ENCODE measurements at places on chromosomes 12 and 14.

GRCh38 chr14:103606963-103607668 lies 21.9 kb upstream of the KLC1 start:
- peak; percentile 76 for DNase-seq

DNA sequence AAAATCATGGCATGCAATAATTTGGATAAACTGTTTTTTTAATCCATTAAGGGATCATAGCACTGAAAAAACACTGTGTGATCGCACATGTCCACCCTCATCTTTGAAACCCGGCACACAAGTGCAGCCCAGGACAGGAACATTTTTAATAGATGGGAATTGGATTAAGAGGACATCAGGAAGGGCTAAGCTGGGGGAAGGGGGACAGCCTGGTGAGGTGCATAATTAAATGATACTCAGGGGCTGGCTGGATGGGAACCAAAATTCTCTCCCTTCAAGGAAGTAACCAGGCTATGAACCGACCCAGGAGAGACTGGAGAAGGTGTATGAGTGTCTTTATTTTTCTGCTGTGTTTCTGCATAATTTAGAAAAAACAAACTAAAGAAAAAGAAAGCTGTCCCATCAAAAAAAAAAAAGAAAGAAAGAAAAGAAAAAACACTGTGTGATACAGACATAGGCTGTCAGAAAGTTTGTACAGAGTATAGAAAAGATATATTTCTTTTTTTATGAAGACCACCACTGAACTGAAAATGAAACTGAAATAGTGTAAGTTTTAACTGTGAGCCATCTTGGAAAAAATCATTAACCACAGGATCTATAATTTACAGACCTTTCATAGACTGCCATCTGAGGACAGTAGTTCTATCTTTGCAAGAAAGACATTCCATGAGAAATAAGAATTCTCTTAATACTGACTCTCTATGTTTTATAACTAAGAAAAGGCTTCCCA lies 75.1 kb upstream of the SLC38A4 start:
- no peak for DNase-seq

GRCh38 chr12:13001775-13002040 lies 1.6 kb upstream of the HEBP1 start:
- DNase-seq: no peak

- no peak for DNase-seq
These were observed 69.1 kb upstream of the HOXC13 start for GRCh38 chr12:53869500-53869899.

DNA sequence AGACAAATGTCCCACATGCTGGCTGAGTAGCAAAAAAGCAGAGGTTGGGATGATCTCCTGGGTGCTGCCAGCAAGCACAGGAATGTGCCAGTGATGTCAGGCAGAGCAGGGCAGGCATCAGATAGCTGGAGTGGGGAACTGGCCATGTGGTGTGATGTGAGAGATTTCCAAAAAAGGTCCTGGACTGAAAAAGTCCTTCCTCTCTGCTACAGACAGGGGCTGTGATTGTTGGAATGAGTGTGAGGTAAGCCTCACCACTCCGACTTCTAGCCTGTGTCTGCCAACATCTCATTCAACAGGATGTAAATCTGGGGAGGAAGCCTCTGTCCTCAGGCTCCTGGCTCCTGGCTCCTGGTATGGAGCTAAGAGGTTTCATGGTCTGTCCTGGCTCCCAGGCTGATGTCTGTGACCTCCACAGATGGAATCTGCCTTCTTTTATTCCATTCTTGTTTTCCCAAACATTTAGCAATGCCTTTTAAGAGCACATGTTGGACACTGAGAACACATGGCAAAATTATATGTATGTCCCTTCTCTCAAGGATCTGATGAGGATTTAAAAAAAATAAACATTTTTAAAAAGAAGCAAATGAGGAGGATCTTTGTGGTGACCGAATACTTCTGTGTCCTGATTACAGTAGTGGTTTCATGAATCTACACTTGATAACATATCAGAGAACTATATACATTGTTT lies 50.1 kb upstream of the STK38L start:
- no peak for DNase-seq

DNA sequence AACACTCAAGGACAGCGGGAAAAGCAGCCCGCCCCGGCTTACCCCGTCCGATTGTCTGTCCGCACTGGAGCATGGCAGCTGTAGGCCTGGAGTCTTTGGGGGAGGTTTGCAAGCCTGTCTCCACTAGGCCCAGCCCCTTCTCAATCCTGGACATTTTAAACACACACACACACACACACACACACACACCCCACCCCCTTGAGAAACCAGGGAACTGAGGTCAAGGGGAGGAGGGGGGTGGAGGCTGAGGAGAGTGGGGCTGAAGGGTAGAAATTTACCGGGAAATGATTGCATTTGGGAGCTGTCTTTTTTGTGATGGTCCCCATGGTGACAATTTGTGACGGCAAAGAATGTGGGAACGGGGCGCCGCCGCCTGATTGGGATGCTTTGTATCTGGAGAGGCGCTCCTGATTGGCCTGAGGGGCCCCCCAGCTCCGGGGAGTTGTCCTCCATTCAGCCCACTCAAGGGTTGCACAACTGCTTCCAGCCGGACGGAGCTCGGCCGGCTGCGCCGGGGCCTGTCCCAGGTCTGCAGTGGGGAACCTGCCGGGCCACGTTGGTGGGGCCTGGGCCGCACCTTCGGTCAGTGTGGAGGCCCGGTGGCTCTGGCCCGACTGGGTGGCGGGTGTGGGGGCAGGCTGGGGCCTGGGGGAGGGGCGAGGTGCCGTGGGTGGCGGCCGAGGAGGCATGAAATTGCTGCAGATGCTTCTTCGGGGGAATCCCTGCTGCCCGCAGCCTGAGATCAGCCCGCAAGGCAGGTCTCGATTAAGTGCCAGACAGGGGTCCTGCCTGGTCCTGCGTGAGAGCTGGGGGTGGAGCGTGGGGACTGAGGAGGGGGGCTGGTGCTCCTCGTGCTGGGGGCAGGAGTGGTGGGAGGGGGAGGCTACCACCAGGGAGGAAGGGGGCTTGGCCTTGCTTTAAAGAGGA lies at the start of gene FAM181A:
TSS of gene FAM181A (plus strand) at position 472 of the 927 bp plus-strand sequence. CDS start 942 bp downstream, outside the sequence.
- no peak for DNase-seq

GRCh38 chr12:76480796-76481195 lies 78.8 kb downstream of the OSBPL8 start:
- DNase-seq: no peak

Data from activated CD8-positive, alpha-beta memory T cell treated with anti-CD3 and anti-CD28 coated beads for 24 hours (primary cell).